ENCODE measurements at places on chromosomes 16 and 17. TPM values are rescaled to one million over a fixed set of nuclear protein-coding genes. Genes with fewer than 3 reads are reported as not detected.

HS3ST3B1 gene
- total RNA-seq: 14.4 TPM

ALDH3A2 gene
- 72.9 TPM for total RNA-seq

B4GALNT2 gene
- 0.04 TPM for total RNA-seq

CBFA2T3 gene
- 2.7 TPM for total RNA-seq

ARL17B gene
- 18.7 TPM for total RNA-seq

RNF135 gene
- 10.3 TPM for total RNA-seq

TEKT1 gene
- total RNA-seq: not detected

KIF18B gene
- 59.4 TPM for total RNA-seq

ATP2A1 gene
- total RNA-seq: 3.0 TPM

KRTAP1-1 gene
- total RNA-seq: not detected

HOXB6 gene
- total RNA-seq: not detected

HSD11B2 gene
- 28.7 TPM for total RNA-seq

ACSM3 gene
- 6.2 TPM for total RNA-seq

AXIN2 gene
- 33.4 TPM for total RNA-seq

PRAC1 gene
- total RNA-seq: not detected

UTS2R gene
- 0.63 TPM for total RNA-seq

RNF222 gene
- total RNA-seq: not detected

CTRB1 gene
- total RNA-seq: not detected

YWHAE gene
- 1,186 TPM for total RNA-seq

BANP gene
- 39.3 TPM for total RNA-seq

ABI3 gene
- 1.1 TPM for total RNA-seq

NGFR gene
- total RNA-seq: 8.1 TPM

CAVIN1 gene
- 43.5 TPM for total RNA-seq

ARL17A gene
- total RNA-seq: 29.0 TPM

PERCC1 gene
- not detected for total RNA-seq

LRRC37A gene
- 2.9 TPM for total RNA-seq

PRR11 gene
- 83.0 TPM for total RNA-seq

CRYM gene
- total RNA-seq: 12.9 TPM

TAC4 gene
- total RNA-seq: not detected

SLFN12L gene
- total RNA-seq: not detected

KRTAP2-2 gene
- total RNA-seq: not detected
